Stimulated activated CD8-positive, alpha-beta memory T cell treated with anti-CD3 and anti-CD28 coated beads, Interleukin-4, amount 100 ng/mL, for 1 hour (primary cell): ENCODE measurements at places on chromosomes 6 and 20.

- no peak for DNase-seq
Measured at GRCh38 chr6:46013639-46014038, 2.0 kb downstream of the CLIC5 start.

GRCh38 chr6:137927777-137928218 lies 60.7 kb downstream of the TNFAIP3 start:
- DNase-seq, result peak; percentile 39

DNA sequence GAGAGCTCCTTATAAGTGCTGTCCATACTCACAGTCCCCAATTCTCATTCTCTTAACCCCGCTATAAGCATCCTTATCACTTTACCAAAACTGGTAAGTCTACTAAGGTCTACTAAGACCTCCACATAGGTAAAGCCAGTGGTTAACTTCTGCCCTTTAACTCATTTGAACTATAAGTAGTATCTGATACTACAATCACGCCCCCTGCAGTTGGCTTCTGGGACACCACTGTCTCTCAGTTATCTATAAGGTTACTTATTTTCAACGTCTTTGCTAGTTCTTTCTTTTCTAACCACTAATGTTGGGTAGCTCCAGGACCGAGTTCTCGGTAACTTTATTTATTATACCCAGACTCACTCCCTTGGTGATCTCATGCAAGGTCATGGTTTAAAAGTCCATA lies 142.6 kb downstream of the ARHGAP18 start:
- no peak for DNase-seq

DNA sequence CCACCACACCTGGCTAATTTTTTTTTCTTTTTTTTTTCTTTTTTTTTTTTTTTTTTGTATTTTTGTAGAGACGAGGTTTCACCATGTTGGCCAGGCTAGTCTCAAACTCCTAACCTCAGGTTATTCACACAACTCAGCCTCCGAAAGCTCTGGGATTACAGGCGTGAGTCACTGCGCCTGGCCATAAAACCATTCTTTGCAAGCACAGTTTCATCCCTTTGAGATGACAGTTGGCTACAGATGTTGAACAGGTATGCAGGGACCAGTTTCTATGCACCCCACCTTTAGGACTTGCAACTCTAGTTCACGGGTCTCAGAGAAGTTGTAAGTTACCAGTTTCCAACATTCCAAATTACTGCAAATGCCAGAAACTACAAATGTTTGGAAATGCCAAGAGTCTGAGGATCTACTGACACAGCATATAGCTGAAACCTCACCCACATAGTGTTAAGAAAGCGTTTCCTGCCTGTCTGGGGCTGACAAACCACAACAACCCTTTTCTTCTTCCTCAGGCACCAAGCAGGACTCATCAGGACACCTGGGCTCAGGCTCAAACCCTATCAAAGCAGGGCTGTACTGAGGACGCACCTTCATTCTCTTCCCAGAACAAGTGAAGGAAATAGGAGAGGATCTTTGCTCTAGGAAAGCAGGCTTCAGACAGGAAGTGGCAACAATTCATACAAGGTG lies 22.9 kb downstream of the ARHGAP18 start:
- DNase-seq, result no peak

GRCh38 chr6:121810158-121811032 lies 374.9 kb downstream of the GJA1 start:
- no peak for DNase-seq
